ENCODE measurements at places on chromosomes 1 and 21.

GRCh38 chr1:42877380-42877779, 31.0 kb downstream of the ZNF691 start:
- no peak for DNase-seq

- no peak for DNase-seq
Observed at GRCh38 chr1:50424884-50425375, 1.7 kb upstream of the DMRTA2 start.

DNA sequence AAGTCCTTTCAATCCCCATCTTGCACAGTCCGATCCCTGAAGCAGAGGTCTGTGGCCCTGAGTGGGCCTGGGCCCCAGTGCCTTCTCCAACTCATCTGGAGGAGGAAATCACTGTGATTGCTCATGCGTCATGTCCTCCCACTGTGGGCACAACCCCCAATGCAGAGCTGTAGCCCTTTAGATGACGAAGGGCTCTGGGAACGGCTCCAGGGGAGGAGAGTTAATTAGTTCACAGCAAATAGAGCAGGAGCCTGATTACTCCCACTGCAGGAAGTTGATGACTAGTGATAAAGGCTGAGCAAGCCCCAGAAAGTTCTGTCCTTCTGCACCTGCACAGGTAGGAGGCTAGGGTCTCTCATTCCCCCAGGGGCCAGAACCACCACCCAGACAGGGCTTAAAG, 111.5 kb downstream of the CCDC185 start:
- no peak for DNase-seq

DNA sequence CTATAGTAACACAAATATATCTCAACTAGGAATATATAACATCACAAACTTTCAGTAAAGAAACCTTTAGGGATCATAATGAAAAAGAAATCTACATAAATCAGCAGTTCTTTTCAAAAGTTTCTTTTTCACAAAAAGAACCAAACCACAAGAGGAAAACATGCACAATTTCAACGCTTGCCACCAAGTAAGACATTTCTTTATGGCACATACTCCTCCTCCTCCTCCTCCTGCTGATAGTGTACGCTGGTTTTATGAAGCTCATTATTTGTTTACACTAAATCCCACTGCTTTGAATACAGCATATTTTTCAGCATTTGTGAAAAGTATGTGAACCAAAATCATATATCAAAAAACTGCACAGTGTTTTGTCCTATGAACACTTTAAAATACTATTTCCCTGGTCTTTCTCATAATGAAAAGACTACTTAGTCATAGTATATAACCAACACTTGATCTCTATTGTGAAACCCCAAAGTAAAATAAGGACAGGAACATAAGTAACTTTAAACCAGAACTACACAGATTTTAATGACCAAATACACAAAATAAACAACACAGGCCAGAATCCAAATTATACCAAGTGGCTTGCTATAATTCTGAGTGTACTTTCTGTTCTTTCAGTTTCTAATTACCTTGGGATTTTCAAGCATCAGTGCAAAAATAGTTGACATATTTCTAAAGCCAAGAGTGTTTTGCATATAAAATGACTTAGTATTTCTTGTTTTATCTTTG, 184.2 kb downstream of the EIF4G3 start:
- no peak for DNase-seq

DNA sequence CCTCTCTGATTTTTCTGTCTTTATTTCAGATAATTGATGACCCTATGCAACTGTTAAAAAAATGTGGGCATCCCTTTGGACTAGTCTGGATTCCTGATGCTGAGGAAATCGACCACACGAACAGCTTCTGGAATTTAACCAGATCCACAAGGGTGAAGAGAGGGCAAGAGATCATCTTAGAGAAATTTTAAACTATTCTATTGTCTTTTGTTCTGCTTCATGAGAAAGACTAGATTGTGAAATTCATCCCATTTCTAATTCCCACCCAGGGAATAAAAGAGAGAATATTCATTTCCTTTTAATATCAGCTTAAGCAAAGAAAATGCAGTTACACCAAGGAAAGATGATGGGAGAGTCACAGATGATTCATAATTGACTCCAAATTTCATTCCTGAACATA, 71.8 kb downstream of the DUSP10 start:
- no peak for DNase-seq

Data from stimulated activated CD8-positive, alpha-beta memory T cell treated with anti-CD3 and anti-CD28 coated beads, Interleukin-2, amount 100 ng/mL, for 1 hour (primary cell).